ENCODE measurements at places on chromosomes 13 and 19.

DNA sequence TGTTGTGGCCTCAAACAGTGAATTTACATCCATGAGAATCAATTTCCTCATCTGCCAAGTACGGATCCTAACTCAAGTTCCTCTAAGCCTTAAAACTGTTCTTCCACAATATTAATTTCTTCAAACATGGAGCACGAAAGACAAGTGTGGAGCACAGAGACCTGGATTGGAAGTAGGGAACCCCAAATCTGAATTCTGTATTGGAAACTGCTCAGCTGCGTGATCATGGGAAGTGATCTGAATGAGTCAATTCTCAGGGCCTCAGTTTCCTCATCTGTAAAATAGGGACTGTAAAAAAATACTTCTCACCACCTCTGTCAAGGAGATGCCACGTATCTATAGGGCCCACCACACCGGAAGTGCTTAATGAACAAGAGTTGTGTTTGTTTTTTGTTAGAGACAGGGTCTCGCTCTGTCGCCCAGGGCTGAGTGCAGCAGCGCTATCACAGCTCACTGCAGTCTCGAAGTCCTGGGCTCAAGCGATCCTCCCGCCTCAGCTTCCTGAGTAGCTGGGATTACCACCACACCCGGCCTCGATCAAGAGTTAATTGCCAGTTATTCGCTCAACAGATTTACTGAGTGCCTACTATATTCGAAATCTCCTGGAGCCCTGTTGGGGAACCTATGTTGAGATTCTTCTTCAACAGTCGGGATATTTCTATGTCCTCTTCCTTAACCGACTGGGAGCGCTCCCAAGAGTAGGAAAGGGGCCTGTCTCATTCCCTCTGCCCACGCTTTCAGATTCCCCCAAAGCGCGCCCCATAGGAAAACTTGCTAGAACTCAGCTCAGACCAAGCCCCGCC lies 1.6 kb downstream of the SERTAD3 start:
- no peak for DNase-seq

GRCh38 chr19:51263808-51264207 lies 12.9 kb downstream of the SIGLECL1 start:
- peak; percentile 68 for DNase-seq

DNA sequence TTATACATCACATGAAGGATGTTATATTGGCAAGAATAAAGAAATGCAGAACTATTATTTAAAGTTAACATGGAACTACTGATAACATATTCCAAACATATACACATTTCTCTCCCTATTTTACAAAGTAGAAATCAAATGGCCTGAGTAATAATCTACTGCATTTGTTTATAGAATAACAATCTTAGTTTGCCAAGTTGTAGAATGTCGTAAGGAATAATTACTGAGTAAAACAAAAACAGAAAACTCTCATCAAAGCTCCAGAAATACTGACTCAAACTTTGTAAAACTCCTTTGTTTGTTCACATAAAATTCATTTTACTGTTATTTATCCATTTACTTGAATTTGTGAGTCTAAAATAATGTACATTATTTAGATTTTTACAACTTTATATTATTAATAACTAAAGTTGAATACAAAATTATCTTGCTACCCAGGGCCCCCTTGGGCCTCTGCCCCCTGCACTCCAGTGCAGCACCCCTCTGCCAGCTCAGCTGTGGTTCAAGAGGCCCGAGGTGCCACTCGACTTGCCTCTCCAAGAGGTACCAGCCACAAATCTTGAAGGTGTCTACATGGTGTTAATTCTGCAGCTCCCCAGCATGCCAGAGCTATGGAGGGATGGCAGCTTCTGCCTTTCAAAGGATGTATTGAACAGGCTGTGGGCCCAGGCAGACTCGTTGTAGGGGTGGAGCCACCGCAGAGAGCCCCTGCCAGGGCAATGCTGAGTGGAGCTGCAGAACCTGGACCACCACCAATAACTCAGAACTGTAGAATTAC lies 2819.7 kb downstream of the PCDH9 start:
- no peak for DNase-seq

DNA sequence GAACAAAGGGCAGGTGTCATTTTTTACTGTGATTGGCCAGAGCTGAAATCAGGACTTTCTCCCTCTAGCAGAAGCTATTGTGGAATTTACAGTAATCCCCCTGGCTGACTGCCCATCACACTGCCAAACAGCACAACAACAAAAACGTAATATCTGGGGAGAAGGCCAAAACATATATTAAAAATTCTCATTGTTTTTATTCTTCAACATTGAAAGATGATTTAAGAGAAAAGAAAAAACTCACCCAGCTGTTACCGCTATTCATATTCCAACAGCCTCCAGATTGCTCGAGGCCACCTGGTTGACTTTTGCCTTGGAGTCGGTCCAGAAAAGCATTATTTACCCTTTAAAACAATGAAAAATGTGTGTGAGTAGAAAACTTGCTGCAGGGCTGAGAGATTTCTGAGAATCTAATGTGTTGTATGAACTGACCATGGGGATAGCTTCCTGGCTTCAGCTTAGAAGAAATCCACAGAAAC lies 97.2 kb downstream of the EPSTI1 start:
- no peak for DNase-seq

DNA sequence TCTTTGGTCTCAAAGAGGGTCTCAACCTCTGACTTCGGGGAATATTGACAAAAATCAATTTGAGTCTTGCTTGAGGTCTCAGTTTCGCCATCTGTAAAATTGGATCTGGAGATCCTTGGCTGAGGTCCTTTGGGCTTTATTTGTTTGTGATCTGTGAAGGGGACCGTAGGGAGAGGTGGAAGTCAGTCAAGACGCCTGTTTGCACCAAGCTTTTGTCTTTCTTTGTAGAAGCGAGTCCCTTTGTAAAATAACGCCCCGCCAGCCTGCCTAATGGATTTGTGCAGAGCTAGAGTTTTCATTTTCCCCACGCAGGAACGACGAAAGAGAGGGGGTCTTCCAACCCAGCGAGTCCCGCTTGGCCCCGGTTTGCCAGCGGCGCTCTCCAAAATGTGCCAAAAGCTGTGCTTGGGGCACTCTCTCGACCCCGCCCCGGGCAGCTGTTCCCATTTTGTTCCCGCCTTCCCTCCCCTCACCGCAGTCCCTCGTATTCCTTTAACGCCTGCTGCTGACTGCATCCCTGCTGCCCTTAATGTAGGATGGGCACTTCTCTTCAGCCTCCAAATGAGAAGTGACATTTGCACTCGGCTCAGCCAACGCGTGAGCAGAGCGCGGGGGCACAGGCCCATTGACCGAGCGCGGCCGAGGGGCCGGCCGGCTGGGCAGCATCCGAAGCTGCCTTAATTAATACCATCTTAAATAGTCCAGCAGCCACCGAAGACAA lies 13.0 kb downstream of the ZIC5 start:
- no peak for DNase-seq

DNA sequence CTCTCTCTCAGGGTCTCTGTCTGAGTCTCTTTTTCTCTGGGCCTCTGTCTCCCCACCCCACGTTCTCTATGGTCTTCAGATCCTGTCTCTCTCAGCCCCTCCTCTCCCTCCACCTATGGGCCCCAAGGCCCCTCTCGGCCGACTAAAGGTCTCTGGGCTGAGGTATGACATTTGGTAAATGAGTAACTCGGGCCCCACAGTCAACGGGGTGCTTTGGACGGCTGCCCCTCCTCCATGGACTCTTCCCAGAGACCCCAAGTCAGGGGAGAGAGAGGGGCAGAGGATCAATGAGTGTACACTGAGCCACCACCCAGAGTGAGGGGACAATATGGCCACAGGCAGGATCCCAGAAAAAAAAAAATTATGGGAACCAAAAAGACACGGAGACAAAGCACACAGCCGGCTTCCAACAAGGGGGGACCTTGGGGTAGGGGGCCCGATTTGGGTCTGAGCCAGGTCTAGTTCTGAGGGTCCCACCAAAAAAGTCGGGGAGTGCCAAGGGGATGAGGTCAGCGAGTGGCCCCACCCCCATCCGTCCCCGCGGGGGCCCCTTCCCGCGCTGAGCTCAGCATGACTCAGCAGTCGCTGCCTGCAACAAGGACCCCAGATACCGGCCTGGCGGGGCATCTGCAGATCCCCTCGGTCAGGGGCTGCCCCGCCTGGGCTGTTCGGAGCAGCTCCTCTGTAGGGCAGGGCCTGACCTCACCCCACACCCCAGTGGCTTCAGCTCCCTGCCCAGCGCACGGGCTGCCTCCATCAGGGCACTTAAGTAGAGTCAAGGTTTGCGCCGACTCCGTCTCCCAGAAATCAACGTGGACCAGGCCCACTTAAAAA lies 1.5 kb upstream of the FTL start:
- peak; percentile 75 for DNase-seq

GRCh38 chr13:107233541-107233940 lies 665.6 kb upstream of the ARGLU1 start:
- DNase-seq, result no peak

DNA sequence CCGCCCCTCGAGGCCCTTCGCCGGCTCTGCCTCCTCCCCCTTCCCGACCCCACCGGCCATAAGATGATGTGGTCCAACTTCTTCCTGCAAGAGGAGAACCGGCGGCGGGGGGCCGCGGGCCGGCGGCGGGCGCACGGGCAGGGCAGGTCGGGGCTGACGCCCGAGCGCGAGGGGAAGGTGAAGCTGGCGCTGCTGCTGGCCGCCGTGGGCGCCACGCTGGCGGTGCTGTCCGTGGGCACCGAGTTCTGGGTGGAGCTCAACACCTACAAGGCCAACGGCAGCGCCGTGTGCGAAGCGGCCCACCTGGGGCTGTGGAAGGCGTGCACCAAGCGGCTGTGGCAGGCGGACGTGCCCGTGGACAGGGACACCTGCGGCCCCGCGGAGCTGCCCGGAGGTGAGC lies 1.4 kb downstream of the CACNG6 start:
- no peak for DNase-seq

- DNase-seq, result no peak
Observed at GRCh38 chr19:23999821-24000610, 85.3 kb downstream of the ZNF726 start.

DNA sequence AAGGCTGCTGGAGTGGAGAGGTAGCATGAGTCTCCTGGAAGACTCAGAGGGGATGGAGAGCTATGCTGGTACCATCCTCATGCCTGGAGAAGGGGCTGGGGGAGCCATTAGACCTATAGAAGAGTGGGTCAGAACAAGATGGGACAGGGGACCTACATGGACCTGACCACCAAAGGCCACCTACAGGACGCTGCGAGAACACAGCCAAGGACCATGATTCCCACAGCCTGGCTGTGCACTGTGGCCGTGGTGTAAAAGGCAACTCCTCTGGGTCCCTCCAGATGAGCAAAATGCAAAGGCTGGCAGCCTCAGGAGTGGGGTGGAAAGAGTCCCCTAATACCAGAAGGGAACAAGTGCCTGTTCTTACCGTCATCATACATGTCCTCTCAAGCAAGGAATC lies 216.2 kb downstream of the SLC7A1 start:
- no peak for DNase-seq

GRCh38 chr13:26179344-26179743 lies 42.8 kb downstream of the RNF6 start:
- DNase-seq, result no peak

DNA sequence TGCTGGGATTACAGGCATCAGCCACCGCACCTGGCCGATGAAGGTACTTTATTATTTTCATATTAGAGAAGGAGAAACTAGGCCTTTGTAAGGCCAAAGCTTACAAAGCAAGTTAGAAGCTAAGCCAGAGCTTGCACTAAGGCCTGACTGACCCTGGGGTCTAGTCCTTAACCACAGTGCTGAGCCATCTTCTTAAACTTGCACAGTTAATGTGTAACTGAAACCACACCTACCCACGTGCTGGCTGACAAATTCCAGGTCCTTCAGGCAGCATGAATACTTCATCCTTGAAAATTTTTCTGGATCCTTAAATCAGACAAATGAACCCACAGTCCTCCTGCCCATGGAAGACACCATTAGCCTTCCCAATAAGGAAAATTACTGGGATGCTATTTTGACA lies 880.6 kb downstream of the UQCRFS1 start:
- no peak for DNase-seq

GRCh38 chr13:59547950-59548349 lies 615.8 kb downstream of the DIAPH3 start:
- no peak for DNase-seq

GRCh38 chr13:79686441-79686840 lies 205.5 kb downstream of the NDFIP2 start:
- no peak for DNase-seq

GRCh38 chr13:100363874-100364273 lies 224.7 kb downstream of the GGACT start:
- no peak for DNase-seq

DNA sequence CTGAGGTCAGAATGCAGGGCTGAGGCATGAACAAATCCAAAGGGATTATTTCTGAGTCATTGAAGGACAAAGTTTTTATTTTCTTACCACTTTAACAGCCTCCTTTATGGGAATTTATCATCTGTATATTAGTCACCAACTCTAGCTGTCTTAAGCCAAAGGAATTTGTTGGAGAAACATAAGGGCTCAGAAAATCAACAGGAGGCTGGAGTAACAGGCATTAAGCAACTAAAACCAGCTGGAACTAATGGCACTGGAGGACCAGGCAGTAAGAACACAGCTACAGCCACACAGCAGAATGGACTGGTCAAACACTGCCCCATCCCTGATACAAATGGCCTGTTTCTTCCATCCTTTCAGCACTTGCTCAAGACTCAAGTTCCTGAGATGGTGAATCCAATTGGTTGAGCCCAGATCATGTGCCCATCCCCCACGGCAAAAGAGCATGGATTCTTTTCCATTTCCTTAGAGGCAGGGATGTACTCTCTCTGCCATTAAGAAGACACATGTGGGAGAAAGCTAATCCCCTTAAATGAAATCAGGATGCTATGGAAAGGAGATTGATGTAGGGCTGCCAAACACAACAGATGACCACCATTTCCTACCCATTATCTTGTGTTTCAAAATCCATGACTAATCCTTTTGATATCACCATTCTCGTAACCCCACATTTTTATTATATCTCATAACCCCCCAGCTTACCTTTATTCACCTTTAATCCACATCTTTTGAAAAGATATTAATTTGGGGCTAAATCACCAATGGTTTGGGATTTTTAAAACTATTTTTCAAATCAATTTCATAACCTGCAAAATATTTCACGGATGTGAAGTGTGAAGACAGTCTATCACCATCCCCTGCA lies 157.0 kb upstream of the FNDC3A start:
- DNase-seq, result no peak

DNA sequence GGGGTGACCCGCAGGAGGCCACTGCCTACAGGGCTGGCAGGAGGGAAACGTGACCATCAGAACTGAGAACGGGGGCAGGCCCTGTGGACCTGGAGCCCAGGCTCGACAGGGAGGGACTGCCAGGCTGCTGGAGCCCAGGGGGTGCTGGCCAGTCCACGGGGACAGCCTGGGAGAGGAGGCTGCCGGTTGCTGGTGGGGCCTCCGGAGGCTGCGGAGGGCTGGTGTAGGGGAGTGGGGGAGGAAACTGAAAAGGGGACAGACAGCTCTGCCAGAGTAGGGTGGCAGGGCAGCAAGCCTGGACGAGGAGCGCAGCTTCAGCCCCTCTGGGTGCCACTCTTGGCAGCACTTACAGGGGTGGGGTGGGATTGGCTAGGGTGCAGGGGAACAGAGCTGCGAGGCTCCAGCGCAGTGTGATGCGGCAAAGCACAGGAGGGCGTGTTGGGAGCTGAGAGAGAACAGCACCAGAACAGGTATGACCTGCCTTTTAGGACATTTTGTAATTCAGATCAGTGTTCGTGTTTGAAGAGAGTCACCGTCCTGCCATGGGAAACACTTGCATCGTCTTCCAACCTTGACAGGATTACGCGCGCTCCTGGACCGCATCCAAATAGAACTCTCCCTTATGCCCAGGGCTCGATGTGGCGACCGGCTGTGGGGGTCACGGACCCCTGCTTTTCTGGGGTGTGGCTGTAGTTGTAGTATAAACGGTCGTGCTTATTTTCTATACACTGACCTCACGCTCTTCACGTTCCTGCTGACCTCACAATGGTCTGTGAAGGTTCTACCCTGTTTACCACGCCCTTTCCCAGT lies 19.9 kb upstream of the ARHGEF7 start:
- no peak for DNase-seq

GRCh38 chr19:31960474-31960873 lies 384.9 kb upstream of the ZNF507 start:
- DNase-seq, result no peak

All from MV-4-11 (cell line).